ENCODE measurements at places on chromosomes 6 and 20.

GRCh38 chr6:79842376-79843040, 104.8 kb downstream of the ELOVL4 start:
- no peak for DNase-seq

DNA sequence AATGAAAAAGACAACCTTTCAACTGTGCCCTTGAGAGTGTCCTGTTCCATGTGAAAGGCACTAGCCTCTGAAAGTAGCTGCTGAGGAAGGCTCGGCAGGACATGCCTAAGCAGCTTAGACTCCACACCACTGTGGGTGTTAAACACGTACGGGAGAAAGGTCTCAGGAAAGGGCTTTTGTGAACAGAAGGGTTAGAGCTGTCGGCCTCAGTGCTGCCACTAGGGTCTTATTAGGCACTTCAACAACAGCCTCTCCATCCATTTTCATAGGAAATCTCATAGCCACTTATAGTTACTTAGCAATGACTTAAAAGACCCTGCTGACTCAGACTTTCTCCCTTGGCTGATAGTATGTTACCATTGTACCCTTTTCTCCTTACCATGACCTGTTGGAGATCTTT, 662.8 kb downstream of the TBC1D32 start:
- DNase-seq = no peak

DNA sequence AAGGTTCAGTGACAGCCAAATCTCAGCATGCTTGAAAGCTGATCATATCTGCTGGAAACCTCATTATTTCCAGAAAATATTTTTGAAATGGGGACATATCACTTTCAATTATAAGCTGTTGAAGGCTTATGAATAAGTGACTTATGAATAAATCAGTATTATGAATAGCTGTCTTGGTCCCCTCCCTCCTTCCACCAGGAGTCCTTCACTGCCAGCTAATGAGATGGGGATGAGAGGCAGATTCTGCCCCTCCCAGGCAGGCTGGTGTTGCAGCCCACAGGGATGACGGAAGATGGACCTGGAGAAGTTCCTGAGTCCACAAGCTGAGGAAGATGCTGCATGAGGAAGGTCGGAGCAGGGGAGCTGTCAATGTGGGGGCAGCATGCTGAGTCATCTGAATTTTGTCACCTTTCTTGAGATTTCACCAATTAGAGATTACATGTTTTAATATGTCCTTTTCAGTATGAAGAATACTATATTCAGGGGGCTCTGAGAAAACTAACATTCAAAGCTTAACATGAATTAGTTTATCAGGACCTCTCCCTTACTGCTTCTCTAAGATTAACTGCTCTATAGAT, 112.2 kb downstream of the DTNBP1 start:
- no peak for DNase-seq

GRCh38 chr6:37774028-37774680, 45.4 kb upstream of the ZFAND3 start:
- no peak for DNase-seq

DNA sequence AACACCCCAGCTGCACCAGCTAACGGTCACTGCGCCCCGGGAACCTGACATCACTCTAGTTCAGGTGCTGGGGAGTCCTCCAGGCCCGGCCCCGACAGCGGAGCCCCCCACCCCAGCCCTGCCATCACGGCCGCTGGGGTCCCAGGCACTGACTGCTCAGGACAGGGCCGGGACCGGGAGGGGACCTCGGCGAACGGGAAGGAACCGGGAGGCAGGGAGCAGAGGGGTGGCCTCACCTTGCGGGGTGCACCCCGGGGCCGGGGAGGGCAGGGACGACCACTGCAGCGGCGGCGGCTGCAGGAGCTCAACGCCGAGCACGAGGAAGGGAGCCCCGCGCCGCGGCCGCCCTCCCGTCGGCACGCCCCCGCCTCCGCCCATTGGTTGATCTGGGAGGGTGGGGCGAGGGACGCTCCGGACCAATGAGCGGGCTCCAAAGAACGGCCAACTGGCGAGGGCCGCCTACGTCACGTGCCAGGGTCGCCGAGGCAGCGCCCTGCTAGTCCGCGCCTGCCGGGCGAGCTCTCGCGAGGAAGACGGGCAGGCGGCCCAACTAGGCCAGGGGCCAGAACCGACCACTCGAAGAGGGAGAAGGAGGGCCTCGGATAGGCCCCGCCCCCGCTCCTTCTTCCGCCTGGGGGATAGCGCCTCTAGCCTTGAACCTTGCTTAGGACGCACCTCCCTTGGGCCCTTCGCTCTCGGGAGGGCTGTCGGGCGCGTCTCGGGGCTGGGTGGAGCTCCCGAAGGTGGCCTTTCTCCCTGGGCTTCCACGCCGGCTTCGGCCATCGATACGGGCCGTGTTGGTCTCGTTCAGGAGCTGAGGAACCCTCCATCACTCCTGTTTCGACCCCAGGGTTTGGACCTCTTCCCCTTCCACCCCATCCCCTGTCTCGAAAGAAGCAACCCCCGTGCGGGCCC, at the start of gene ADISSP:
Gene ADISSP (minus strand): TSS at position 327 of the 915 bp plus-strand sequence. CDS start 7,653 bp downstream, outside the sequence.
- peak; percentile 99 for DNase-seq

DNA sequence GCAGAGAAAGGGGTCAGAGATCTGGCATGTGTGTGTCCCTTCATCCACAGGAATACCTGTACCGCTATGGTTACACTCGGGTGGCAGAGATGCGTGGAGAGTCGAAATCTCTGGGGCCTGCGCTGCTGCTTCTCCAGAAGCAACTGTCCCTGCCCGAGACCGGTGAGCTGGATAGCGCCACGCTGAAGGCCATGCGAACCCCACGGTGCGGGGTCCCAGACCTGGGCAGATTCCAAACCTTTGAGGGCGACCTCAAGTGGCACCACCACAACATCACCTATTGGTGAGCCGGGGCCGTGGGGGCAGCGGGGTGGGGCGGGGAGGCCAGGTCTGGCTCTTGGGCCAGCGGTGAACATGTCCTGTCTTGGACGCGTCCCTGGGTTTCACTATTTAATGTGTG, 1.1 kb downstream of the MMP9 start:
- DNase-seq = no peak

DNA sequence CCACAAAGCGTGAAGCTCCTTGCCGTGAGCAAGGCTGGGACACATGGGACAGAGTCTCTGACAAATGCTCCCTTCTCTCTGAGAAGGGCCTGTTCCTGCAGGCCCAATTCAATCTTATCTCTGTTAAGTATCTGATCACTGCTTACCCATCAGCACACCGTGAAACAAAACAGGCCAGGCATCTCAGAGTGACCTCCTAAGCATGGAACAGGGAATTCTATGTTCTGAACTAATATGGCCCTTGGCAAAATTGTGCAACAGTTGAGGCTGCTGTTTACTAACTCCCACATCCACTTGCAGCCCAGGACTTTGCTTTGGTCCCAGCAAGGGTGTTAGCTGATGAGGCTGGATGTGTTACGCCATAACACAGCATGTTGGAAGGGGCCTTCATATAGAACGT, 79.2 kb downstream of the GCLC start:
- DNase-seq = no peak

- DNase-seq = no peak
These were observed 30.5 kb downstream of the TFAP2B start for GRCh38 chr6:50848989-50849795.

DNA sequence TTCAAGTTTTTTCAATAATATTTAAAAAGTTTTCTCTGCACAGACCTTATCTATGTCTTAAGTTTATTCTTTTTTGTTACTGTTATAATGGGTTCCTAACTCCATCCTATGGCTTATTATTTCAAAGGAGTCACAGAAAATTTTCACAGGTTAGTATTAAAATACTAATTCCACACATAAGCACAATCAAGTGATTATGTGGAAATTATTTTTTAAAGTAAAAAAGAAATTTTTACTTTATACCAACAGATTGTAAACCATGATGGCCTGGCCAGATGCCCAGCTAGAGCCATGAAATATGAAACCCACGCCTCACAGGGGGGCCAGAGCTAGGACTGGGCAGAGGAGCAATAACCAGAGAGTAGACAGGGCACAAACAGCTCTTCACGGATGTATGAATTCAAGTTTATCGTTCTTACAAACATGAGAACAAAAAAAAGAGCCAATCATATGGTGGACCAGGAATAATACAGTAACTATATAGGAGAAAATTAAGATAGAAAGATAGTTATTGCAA, 34.0 kb downstream of the NUDT3 start:
- DNase-seq = peak; percentile 72

GRCh38 chr20:43477193-43477592, 19.5 kb downstream of the SRSF6 start:
- DNase-seq = peak; percentile 78

- DNase-seq = no peak
These were observed 157.8 kb downstream of the MYO6 start for GRCh38 chr6:75906871-75907270.

DNA sequence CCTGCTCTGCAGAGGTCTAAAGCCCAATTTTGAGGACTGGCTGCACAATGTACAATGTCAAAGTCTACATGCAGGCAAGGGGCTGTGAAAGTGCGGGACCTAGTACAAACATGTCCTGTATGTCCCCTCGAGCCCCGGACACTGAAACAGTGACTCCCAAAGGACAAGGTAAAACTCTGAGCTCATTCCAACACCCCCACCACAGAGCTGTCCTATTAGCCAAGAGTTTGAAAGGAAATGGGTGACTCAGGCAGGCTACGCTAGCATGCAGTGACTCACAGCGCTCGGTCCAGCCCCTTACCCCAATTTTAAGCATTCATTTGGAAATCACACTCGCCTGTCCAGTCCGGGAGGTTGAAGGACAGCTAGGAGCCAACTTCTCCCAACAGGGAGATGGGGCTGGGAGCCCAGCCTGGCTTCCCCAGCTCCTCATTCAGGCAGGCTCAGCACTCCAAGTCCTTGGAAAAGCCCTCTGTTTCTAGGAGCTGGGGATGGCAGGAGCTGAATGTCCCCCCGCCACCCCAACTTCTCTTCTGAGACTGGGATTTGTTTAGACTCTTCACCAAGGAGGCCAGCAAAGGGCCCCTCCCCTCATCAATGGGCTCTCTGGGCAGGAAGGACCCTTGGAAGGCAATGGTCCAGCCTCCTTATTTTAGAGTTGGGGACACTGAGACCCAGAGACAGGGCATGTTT, 3.9 kb downstream of the SDC4 start:
- no peak for DNase-seq

DNA sequence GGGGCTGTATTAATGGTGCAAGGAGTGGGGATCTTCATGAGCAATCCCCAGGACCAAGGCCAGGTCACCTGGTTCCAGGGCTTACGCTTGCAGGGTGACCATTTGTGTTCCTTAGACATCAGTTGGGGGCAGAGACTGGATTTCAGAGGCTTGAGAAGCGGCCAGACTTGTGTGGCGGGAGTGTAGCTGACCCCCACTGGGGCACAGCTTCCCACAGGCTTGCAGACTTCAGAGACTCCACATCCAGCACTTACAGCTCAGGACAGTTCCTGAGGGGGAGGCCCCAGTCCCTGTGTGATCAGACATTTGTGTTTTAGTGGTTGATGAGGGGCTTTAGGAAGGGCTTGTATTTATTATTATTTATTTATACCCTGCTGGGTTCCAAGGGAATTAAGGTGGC, 15.3 kb downstream of the TJAP1 start:
- peak; percentile 41 for DNase-seq

- DNase-seq = peak; percentile 86
These were observed 1.1 kb downstream of the ACTL10 start for GRCh38 chr20:33667676-33668465.

GRCh38 chr20:62561948-62562347, 80.4 kb upstream of the SLCO4A1 start:
- DNase-seq = no peak

GRCh38 chr6:124393536-124393935, 568.7 kb upstream of the RNF217 start:
- no peak for DNase-seq

- DNase-seq = no peak
These were observed 1.8 kb downstream of the SNRPB start for GRCh38 chr20:2468581-2469407.

DNA sequence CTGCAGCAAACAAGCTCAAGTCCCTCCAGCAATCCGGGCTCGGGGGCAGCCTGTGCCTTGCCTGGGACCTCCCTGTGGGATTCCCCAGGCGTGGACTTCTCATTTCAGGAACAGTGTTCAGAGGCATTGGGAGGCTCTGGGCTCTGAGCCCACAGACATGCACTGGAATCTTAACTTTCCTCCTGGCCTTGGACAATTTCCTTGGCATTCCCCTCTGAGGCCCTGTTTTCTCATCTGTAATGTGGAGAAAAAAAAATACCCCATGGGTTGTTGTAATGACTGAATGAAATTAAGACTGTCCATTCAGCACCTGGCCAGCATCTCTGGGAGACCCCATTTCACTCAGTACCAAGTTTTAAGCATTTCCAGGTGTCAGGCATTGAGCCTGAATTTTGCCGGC, 17.6 kb downstream of the BPIFB4 start:
- peak; percentile 67 for DNase-seq

- no peak for DNase-seq
These were observed 4.9 kb upstream of the UBE2J1 start for GRCh38 chr6:89357390-89357789.
